ENCODE measurements at places on chromosomes 5 and 9.

DNA sequence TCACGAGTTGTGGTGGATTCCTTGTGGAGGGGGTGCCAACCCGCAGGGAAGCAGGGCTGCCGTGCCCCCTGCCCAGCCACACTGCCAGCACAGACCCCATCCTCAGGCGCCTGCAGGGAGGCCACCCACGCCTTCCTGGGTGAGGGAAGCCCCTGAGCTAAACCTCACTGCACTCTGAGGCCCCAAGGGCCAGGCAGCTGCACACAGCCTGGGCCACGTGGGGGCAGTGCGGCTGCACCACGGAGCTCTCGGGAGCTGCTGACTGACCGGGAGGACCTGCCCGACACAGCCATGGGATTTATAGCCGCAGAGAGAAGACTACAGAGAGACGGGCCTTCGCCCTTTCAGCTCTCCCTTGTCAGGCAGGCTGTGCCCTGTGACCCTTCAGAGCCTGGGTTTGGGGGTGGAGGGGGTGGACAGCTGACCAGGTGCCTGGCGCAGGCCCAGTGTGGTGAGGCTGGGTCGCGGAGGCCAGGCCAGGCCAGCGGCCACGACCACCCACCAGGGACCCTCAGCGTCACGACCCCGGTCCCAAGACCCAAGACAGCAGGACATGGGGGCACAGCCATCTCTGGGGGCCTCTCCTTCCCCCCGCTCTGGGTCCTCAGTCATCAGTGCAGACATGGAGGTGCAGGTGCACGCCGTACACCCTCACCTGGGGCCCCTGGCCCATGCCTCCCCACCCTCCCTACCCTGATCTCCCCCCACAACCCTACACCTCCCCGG, 4.3 kb upstream of the AHRR start:
- DNase-seq = peak; percentile 79
- H3K36me3 ChIP-seq = peaks cover 30% of the 10 kb centered on the region
- no peak overlapping the region for H3K4me3 ChIP-seq
- no peak overlapping the region for H3K27ac ChIP-seq
- peaks cover 31% of the 10 kb centered on the region for H3K27me3 ChIP-seq

- H3K36me3 ChIP-seq = no peaks in the 10 kb centered on the region
- no peak for DNase-seq
- no peak overlapping the region for H3K4me3 ChIP-seq
- no peaks in the 10 kb centered on the region for H3K27me3 ChIP-seq
- H3K4me1 ChIP-seq = peaks cover 2% of the 10 kb centered on the region
These were observed 248.0 kb upstream of the GAS1 start for GRCh38 chr9:87195306-87195705.

GRCh38 chr5:161311146-161311708, 235.3 kb downstream of the GABRB2 start:
- H3K27ac ChIP-seq = no peak overlapping the region
- DNase-seq = peak; percentile 47
- no peaks in the 10 kb centered on the region for H3K27me3 ChIP-seq
- H3K4me1 ChIP-seq = no peaks in the 10 kb centered on the region

- no peak overlapping the region for H3K27ac ChIP-seq
- H3K36me3 ChIP-seq = no peaks in the 10 kb centered on the region
These were observed 713.8 kb upstream of the MEF2C start for GRCh38 chr5:89596821-89597220.

DNA sequence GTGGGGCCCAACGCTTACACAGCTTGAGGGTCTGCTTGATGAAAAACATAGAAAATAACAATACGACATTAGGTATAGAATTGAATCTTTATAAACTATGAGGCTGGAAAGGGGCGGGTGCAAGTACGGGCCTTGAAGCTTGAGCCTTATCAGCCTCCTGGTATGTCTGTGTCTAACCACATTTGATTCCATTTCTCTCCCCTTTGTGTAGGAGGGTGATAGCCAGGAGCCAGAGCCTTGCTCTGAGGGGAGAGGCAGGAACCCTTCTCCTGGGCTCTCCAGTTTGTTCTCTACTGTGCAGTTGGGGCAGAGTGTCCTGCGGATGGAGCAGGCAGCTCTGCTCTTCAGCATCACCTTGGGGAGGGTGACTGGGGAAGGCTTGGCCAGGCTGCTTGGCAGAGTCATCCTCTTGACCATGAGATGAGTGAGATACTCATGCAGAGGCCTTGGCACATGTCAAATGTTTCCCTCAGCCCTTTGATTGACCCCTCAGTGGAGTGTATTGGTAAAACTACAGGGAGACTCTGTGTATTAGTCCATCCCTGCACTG, 153.5 kb downstream of the SEMA6A start:
- H3K27ac ChIP-seq = no peak overlapping the region
- H3K27me3 ChIP-seq = no peaks in the 10 kb centered on the region
- no peak for DNase-seq
- no peaks in the 10 kb centered on the region for H3K4me1 ChIP-seq
- no peak overlapping the region for H3K4me3 ChIP-seq

DNA sequence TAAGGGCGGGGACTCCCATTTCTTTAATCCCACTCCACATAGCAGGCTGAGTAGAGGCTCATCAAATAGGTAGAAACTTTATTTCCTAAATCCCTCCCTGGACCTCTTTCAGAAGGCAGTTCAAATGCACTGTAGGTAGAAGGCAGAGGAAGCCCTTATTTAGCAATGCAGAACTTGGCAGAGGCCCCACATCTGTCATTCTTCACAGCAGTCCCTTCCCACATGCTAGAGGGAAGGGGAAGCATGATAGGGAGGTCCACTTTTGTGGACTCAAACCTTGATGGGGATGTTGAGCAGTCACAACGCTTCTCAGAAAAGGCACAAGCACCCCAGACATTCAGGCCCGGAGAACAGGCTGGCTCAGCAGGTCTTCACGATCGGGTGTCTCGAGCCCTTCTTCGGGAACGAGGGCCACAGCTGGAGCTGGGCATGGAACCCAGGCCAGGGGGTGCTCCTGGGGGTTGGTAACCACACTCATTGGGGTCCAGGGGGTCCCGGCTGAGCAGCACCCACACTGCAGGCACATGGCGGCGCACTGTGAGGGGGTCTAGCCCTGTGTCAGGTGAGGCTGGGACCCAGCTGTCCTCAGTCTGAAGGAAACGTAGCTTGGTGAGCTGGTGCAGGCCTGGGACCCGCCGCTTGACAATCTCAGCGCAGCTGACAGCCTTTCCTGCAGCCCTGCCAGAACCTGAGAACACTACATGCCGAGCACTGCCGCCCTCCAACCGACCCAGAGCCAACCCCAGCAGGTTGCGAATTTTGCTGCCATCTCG, 1.3 kb downstream of the RPP25L start:
- peaks cover 2% of the 10 kb centered on the region for H3K36me3 ChIP-seq
- H3K27ac ChIP-seq = no peak overlapping the region
- peaks cover 6% of the 10 kb centered on the region for H3K4me1 ChIP-seq
- H3K27me3 ChIP-seq = no peaks in the 10 kb centered on the region
- no peak overlapping the region for H3K4me3 ChIP-seq

DNA sequence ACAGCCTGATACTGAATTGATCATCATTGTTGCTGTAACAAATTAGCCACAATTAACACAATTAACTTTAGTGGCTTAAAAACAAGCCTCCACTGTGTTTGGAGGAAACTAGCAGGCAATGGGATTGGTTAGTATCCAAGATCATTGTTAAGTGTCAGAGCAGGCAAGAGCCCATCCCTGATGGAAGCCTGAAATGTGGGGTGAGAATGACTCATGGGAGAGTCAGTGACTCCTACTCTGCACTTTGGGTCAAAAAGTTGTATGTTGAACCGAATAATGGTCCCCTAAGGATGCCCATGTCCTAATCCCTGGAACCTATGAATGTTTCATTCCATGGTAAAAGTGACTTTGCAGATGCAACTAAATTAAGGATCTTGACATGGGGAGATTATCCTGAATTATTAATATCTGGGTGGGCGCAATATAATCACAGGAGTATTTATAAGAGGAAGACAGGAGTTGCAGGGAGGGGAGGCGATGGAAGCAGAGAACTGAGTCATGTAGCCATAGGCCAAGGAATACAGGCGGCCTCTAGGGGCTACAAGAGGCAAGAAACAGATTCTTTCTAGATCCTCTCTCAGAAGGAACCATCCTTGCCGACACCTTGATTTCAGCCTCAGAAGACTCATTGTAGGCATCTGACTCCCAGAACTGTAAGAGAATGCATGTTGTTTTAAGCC, 28.8 kb downstream of the ALG2 start:
- no peaks in the 10 kb centered on the region for H3K36me3 ChIP-seq
- H3K27ac ChIP-seq = no peak overlapping the region
- H3K4me3 ChIP-seq = no peak overlapping the region

GRCh38 chr5:9765419-9766140, 135.4 kb upstream of the TAS2R1 start:
- no peak for DNase-seq
- H3K4me3 ChIP-seq = no peak overlapping the region
- no peaks in the 10 kb centered on the region for H3K27me3 ChIP-seq
- peaks cover 7% of the 10 kb centered on the region for H3K4me1 ChIP-seq

DNA sequence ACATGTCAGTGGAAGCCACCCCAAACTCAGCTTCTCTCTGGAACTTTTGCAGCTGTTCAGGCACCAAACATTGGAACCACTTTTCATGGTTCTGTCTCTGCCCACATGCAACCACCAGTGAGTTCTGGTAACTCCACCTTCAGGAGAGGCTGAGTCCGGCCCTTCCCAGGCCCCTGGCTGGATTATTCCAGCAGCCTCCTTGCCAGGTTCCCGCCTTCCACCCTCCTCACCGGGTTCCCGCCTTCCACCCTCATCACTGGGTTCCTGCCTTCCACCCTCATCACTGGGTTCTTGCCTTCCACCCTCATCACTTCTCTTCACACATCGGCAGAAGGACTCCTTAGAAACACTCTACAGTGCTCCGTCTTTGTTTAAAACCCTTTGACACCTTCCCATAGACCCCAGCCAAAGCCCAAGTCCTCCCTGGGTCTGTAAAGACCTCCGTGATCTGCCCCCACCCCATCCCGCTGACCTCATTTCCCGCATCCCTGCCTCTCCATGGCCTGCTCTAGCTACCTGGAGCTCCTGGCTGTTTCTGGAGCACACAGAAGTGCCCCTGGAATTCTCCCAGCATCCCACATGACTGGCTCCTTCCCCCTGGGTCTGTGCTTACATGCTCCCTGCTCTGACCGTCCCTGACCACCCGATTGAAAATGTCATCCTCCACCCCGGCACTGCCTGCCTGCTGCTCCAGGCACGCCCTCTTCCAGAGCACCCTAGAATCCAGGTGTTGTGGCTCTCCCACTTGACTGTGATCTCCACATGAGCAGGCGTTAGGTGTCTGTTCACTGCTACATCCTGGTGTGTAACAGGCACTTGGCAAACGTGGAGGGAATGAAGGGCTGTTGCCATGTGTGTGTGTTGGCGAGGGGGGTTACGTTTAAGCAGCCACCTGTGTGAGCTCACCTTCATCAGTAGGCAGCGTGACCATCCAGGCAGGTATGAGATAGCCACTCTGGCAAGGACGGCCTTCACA, 17.7 kb downstream of the ROPN1L start:
- no peak overlapping the region for H3K4me3 ChIP-seq
- H3K27me3 ChIP-seq = no peaks in the 10 kb centered on the region

DNA sequence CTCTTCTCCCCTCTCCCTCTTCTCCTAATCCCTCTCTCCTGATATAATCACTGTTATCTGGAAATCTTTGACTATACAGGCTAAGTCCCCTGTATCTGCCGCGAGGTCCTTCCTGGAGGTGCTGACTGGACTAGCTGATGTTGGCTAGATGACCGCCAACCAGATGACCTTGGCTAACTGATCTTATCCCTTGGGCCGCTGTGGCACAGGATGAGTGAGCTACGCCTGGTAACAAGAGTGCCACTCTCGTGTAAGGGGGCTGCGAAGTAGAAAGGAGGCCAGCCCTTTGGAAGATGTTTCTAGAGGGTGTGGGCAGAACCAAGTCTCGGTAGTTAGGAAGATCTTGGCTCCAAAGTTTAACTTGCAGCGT, 345 bp upstream of the PRRC1 start:
- no peaks in the 10 kb centered on the region for H3K27me3 ChIP-seq
- DNase-seq = no peak
- H3K27ac ChIP-seq = no peak overlapping the region
- H3K36me3 ChIP-seq = no peaks in the 10 kb centered on the region
- peak overlapping the region; percentile 74 for H3K4me3 ChIP-seq
- no peaks in the 10 kb centered on the region for H3K4me1 ChIP-seq

- no peak overlapping the region for H3K4me3 ChIP-seq
- H3K4me1 ChIP-seq = peaks cover 3% of the 10 kb centered on the region
- DNase-seq = no peak
- H3K36me3 ChIP-seq = no peaks in the 10 kb centered on the region
These were observed 359.4 kb downstream of the ENC1 start for GRCh38 chr5:74281166-74281565.

DNA sequence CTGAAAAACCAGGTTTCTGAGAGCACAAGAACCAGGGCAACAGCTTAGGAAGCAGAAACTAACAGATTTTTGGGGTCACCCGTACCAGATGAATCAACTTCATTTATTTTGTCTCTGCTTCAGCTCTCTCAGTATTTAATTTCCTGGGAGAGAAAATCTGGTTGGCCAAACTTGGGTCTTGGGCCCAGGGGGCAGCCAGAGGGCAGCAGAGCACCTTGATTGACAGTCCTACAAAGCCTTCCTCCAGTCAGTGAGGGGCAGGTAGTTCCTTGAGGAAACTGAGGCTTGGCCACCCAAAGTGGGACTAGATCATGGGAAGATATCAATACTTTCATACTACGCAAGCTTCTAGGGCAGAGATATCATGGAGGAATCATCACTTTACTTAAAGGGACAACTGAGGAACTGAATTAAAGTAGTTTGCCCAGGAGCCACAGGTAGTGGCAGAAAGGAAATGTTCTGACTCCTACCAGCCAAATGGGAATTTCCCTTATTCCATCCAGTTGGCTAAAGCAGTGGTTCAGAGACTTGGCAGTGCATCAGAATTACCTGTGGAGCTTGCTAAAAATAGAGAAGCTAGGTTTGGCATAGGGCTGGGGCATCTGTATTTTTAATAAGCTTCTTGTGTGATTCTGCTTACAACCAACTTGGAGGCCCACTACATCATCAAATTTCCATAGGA, 21.5 kb upstream of the ARHGAP26 start:
- no peaks in the 10 kb centered on the region for H3K27me3 ChIP-seq
- H3K4me3 ChIP-seq = no peak overlapping the region
- DNase-seq = peak; percentile 58
- no peaks in the 10 kb centered on the region for H3K36me3 ChIP-seq
- no peak overlapping the region for H3K27ac ChIP-seq

GRCh38 chr5:141866096-141866495, 12.1 kb downstream of the PCDH1 start:
- no peak overlapping the region for H3K27ac ChIP-seq
- H3K4me1 ChIP-seq = peaks cover 8% of the 10 kb centered on the region
- H3K4me3 ChIP-seq = no peak overlapping the region
- no peaks in the 10 kb centered on the region for H3K27me3 ChIP-seq
- no peaks in the 10 kb centered on the region for H3K36me3 ChIP-seq

- no peak overlapping the region for H3K27ac ChIP-seq
- no peaks in the 10 kb centered on the region for H3K4me1 ChIP-seq
- H3K4me3 ChIP-seq = no peak overlapping the region
- peak; percentile 46 for DNase-seq
These were observed 1118.6 kb upstream of the CDH9 start for GRCh38 chr5:28156981-28157380.

- DNase-seq = peak; percentile 20
- peaks cover 6% of the 10 kb centered on the region for H3K4me1 ChIP-seq
- H3K27me3 ChIP-seq = no peaks in the 10 kb centered on the region
- no peaks in the 10 kb centered on the region for H3K36me3 ChIP-seq
- H3K4me3 ChIP-seq = no peak overlapping the region
These were observed 996.4 kb upstream of the WWC1 start for GRCh38 chr5:167294882-167295680.

- no peak overlapping the region for H3K4me3 ChIP-seq
- no peak for DNase-seq
- H3K27me3 ChIP-seq = no peaks in the 10 kb centered on the region
- peak overlapping the region; percentile 90 for H3K27ac ChIP-seq
- no peaks in the 10 kb centered on the region for H3K36me3 ChIP-seq
These were observed 24.4 kb downstream of the FAM163B start for GRCh38 chr9:133584559-133585476.
